Right renal pelvis (tissue), 4 donors: ENCODE measurements at places on chromosomes 5 and 9. TPM values are rescaled to one million over a fixed set of nuclear protein-coding genes. Genes with fewer than 3 reads are reported as not detected.

DNA sequence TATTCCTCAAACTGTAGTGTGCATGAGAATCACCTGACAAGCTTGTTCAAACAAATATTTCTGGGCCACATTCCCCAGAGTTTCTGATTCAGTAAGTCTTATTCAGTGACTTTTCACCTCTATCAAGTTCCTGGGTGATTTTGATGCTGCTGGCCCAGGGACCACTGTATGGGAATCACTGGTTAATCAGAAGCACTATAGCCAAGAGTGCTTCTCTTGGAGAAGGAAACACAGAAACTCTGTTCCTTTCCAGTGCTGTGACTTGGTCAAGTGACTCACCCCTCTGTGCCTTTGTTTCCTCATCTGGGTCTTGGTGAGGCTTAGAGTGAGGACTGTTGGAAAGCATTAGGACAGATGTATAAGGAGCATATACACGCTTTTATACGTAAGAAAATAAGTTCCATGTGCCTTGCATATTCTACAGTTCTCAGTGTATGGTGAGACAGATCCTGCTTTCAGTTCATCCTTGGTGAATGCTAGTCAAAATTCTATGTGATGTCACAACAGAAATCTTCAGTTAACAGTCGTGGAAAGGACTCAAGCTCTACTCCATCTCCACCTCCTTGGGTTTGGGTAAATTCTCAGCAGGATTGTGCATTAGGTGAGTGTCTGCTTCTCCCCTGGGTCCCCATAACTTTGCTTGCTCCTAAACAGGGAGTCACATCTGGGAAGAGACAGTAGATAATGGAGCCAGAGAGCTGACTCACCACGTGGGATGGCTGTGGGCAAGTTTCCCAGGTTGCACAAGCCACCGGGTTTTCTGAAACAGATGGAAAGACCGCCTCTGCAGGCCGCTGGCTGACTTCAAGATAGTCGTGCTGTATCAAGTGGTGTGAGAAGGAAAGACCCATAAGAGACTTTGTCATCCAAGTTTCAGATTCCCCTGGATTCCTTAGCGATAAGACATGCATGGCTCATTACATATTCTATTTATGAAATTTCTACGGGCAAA lies 117.0 kb downstream of the NXNL2 start:
- DNase-seq = no peak

DNA sequence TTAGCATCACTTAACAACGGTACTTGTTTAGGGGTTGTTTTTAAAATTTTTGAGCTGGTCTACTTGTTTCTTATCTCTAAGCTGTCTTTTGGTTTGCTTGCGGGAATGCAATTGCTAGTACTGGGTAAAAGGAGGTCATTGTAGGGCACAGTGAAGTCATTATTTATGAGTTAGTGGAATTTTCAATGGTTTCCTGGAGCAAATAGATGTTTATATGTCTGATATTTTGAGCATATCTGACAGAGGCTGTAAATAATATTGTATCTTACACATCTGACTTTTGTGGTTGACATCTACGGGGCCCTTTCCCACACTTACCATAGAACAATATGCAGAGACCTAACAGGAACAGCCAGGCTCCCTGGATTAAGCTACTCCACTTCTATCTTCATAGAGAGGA lies 90.4 kb upstream of the IL6ST start:
- DNase-seq = no peak

Gene CNTNAP3B
- 16.8 TPM for polyA plus RNA-seq

Gene LTC4S
- 6.6 TPM for polyA plus RNA-seq
